ENCODE measurements at places on chromosomes 3 and 15.

GRCh38 chr15:34616613-34617012, 33.2 kb upstream of the GOLGA8B start:
- DNase-seq, result no peak

DNA sequence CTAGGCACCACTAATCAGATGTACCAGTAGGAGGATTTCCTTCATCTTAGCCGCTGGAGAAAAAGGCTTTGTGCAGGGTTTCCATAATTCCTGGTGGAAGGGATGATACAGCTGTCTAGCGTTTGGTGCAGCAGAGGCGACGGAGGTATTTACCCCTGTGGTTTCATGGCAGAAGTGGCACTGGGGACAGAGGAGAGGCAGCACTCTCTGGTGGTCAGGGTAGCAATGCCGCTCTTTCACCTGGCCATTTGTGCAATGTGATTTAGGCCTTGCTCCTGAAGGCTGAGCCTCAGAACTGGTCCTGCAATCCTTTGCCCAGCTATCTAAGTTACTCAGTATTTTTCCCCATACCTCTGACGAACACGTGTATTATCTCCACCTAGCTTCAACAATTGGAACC, 47.1 kb upstream of the BNIP2 start:
- DNase-seq, result no peak

DNA sequence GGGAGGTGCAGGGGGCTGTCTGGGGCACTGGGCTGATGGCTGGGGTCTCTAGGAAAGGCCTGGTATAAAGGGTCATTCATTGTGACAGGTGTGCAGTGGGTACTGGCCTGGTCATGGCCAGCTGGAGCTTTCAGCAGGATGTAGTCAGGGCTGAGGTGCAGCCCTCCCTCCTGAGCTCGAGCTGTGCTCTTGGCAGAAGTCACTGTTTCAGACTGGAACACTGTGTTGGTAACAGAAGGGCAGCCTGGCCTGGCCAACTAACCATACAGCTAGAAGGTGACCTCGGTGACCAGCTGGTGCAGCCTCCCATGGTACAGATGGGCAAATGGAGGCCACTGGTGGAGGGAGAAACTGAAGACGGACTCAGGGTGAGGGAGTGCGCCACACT, 34.4 kb upstream of the LCTL start:
- no peak for DNase-seq

GRCh38 chr3:139561959-139562676, 22.6 kb upstream of the RBP1 start:
- DNase-seq, result peak; percentile 6

DNA sequence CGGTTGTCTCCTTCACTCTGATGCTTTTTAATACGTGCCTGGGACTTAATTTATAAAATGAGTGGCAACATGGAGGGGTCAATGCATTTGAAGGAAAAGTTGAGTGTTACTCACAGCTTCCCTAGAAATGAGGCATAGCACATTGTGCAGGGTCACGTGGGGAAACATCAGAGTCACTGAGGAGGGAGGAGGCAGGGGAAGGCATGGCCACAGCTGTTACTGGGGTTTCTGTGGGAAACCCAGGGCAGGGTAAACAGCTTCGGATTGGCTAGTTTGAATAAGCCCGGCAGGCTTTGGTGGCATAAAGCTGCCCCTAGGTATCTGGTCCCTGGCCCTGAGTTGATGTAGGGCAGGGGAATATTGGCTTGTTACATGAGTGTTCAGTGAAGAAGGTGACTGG, 98.9 kb upstream of the ST8SIA2 start:
- no peak for DNase-seq

GRCh38 chr3:23950293-23950692, 5.2 kb downstream of the NR1D2 start:
- no peak for DNase-seq

- no peak for DNase-seq
Measured at GRCh38 chr15:49060710-49061495, 14.7 kb upstream of the SECISBP2L start.

GRCh38 chr15:93286446-93286845, 197.4 kb upstream of the RGMA start:
- DNase-seq, result no peak

- DNase-seq, result no peak
Measured at GRCh38 chr3:60188803-60189202, 1062.4 kb downstream of the FHIT start.

GRCh38 chr15:88013111-88013510, 243.4 kb downstream of the NTRK3 start:
- DNase-seq, result no peak
